ENCODE measurements at places on chromosomes 12 and 14. TPM values are rescaled to one million over a fixed set of nuclear protein-coding genes. Genes with fewer than 3 reads are reported as not detected.

The OR6C70 gene
- not detected for total RNA-seq

The ST8SIA1 gene
- total RNA-seq, result 5.5 TPM

DNA sequence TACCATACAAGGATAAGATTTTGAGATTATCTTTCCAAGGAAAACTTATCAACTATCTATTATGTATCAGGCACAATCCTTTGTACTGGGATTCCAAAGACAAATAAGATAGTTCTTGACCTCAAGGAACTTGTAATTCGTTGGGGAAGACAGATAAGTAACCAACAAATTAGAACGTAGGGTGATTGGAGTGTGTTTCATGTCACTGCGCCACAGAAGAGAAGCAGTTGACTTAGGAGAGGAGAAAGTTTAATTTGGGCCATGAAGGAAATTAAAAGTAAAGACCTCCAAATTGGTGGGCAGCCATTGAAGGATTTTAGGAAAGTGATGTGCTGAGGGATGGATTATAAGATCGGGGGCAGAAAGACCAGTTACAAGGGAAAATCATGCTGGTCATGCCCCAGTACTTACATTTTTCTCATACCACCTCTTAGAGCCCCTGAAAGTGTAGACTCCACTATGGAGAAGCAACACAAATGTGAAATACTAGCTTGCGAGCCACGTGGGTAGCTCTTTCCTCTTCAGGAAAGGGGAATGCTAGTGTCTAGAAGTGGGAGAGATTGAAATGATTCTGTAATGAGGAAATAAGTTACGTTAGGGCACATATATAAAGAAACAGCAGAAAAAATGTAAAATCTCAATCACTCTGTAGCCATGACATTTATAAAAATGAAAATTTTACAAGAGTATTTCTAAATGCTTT, 148.7 kb downstream of the ETV6 start:
- DNase-seq, result no peak

GRCh38 chr12:34286483-34286882, 264.2 kb downstream of the ALG10 start:
- DNase-seq, result peak; percentile 27

The CACNA2D4 gene
- total RNA-seq, result 5.9 TPM

GRCh38 chr12:76444408-76444984, 96.3 kb upstream of the BBS10 start:
- DNase-seq, result no peak

DNA sequence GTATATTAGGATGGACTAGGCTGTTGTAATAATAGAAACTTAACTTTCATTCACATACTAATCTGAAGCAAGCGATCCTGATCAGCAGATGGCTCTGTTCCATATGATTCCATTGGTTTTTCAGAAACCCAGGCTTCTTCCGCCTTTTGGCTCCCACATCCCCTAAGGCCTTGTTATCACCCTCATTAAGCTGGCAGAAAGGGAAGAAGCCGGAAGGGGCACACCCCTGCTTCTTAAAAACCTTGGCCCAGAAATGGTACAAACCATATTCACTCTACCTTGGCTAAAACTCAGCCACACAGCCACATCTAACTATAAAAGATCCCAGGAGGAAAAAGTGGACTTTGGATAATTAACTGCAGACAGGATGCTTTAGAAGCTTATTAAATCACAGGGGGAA, 329.2 kb downstream of the PCNX1 start:
- no peak for DNase-seq

GRCh38 chr14:71739273-71739990, 192.8 kb upstream of the RGS6 start:
- DNase-seq, result no peak

The MYF5 gene
- total RNA-seq, result not detected

- no peak for DNase-seq
These were observed 96.1 kb upstream of the ANO4 start for GRCh38 chr12:100698518-100698917.

The DIO3 gene
- 1.6 TPM for total RNA-seq

- DNase-seq, result no peak
These were observed 134.2 kb downstream of the BICD1 start for GRCh38 chr12:32240831-32241230.

DNA sequence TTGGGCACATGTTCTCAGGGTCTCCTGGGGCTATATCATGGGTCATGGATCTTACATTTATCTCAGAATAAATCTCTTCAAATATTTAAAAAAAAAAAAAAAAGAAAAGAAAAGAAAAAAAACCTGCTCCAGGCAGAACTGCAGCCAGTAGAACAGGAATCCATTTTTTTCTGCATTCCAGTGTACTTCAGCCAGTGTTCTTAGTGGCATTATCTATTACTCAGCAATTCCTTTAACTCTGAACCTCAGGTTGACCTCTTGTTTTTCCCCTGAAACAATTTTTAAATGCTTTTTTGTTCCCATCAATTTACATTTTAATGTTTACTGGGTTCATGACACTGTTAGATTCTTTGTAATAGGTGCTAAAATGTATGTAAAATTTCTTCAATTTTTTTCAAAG, 66.7 kb upstream of the STXBP6 start:
- no peak for DNase-seq

- no peak for DNase-seq
These were observed 136.1 kb upstream of the PRKD1 start for GRCh38 chr14:30063746-30064145.

DNA sequence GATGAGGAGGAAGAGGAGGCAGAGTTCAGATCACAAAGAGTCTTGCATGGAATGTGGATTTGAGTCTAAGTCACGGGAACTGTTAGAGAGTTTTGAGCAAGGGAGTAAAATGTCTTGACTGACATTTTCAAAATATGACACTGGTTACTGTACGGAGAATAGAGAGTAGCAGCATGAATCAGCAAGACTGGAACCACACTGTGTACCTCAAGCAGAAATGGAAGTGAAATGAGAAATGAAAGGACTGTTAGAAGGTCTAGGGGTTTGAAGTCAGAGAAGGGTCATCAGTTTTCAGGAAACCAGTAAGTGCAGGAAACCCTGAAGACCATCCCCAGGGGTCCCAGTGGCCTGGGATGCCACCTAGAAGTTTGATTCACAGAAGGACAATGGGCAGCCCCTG, 236.3 kb downstream of the GALC start:
- no peak for DNase-seq

GRCh38 chr14:65351493-65352194, 60.9 kb upstream of the FUT8 start:
- DNase-seq, result no peak

DNA sequence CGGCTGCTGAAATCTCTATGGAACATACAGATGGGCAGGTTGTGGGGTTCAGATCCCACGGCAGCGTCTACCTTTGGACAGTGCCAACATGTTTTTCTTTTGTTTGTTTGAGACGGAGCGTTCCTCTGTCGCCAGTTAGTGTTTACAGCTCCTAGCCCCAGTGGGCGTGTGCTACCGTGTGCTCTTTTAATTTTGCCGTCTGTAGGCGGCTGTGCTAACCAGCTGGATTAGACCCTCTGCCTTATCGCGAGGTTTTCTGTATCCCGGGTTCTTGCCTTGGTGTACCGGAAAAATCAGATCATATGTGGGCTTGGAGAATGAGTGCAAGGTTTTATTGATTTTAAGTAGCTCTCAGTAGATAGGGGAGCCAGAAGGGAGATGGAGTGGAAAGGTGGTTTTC, 9.8 kb upstream of the GALNT6 start:
- no peak for DNase-seq

DNA sequence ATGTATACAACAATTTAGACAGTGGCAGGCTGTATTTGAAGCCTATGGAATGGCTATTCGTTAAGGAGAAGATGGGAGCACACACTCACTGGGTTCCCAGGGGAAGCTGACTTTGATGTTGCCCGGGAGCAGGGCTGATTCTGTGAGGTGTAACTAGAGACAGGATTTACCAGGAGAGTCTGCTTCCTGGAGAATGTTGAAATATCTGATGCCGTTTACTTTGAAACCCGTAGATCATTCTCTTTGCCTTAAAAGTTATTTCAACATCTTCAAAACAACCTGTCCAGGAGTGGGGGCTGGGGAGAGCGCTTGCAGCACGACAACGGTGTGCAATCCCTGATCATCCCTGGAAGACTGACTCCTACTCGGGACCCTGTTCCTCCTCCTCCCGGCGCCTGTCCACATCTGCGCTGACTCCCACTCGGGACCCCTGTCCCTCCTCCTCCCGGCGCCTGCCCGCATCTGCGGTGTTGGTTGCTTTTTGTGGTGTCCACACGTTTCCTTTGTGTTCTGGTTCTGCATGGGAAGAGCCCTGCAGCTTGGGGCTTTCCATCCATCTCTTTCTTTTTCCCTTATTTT, 72.6 kb downstream of the AACS start:
- no peak for DNase-seq

- no peak for DNase-seq
These were observed 315.8 kb upstream of the PRICKLE1 start for GRCh38 chr12:42905419-42905705.

The PSMB5 gene
- total RNA-seq, result 70.1 TPM

The DEPDC4 gene
- 1.5 TPM for total RNA-seq
